ENCODE measurements at places on chromosomes 13 and 19.

DNA sequence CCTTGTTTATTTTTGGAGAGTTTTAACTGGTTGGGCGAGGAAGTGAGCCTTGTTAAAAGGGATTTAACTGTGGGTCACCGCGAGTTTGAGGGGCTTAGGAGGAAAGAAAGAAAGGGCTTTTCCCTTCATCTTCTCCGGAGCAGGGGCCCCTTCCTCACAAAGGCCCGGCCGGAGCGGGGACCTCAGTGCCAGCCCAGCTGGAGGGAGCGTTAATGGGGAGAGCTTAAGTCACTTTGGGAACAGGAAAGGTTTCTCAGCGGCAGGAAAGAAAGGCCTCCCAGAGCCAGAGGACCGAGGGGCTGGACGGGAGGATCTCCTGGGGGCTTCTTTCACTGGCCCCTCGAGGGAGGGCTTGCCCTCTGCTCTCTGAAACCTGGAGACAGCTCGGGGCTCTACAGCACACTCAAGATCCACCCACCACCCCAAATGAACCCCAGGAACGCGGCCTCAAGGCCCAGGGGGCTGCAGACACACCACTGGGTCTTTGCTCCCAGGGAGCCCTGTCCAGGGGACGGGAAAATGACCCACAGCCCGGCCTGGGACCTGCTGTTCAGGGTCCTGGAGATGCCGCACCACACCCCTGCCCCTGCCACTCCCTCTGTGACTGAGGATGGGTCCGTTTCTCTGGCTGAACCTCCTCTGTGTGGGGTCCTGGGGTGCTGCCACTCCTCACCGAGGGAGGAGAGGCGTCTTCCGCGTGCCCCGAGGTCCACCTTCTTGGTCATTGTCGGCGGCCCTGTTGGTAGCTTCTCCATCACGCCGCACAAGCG, 128.3 kb downstream of the URI1 start:
- DNase-seq, result no peak

DNA sequence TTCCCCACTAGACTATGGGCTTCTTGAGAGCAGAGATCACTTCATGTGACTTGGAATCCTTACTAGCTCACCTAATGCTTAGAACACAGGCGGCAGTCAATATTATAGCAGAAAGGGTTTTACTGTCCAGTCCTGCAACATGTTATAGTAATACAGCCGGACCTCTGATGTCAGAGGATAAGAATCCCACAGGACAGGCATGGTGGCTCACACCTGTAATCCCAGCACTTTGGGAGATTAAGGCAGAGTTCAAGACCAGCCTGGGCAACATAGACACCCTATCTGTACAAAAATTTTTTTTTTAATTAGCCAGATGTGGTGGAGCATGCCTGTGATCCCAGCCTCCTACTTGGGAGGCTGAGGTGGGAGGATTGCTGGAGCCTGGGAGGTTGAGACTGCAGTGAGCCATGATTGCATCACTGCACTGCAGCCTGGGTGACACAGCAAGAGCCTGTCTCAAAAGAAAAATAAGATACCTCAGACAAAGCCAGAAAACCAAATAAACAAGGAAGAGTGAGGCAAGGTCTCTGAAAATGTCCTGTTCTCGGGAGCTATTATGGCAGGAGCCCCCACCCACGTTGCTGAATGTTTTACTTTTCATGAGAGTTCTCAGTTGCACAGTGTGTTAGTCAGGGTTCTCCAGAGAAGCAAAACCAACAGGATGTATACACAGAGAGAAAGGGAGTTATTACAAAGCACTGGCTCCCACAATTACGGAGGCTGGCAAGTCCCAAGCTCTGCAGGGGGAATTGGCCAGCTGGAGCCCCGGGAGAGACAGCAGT, 100.8 kb downstream of the UBL3 start:
- DNase-seq, result no peak

DNA sequence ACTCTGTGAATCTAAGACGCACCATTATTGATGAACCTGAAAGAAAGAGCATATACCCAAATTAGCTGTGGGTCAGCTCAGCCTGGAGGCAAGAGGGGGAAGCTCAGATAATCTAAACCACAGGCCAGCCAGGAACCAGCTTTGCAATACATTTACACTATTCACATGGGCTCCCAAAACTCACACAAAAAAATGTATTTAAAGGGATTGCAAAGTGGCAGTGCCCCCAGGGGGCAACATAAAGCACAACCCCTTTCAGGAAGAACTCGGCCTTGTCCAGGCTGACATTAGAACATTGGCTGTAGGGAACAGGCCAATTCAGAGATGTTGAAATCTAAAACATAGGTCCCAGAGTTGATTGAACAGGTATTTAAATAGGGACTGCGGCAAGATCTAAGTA, 3.2 kb upstream of the PROZ start:
- no peak for DNase-seq

DNA sequence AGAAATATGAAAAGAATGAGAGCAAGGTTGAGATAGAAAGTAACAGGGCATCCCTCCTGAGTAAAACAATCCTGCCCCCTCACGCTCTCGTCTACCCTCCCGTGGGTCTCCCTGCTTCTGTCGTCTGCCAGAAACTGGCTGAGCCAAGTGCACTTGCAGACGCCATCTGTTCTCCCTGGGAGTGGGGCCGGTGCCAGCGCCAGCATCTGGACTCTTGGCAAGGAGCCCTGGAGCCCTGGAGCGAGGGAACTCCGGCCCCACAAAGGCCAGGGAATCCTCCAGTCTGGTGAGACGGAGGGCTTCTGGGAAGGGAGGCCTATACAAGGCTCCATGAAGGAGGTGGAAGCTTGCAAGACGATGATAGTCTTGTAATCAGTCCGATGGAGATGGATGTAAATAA, 2.3 kb upstream of the TMEM91 start:
- DNase-seq, result no peak

- DNase-seq, result no peak
Observed at GRCh38 chr19:6164906-6165531, 29.6 kb downstream of the ACSBG2 start.

DNA sequence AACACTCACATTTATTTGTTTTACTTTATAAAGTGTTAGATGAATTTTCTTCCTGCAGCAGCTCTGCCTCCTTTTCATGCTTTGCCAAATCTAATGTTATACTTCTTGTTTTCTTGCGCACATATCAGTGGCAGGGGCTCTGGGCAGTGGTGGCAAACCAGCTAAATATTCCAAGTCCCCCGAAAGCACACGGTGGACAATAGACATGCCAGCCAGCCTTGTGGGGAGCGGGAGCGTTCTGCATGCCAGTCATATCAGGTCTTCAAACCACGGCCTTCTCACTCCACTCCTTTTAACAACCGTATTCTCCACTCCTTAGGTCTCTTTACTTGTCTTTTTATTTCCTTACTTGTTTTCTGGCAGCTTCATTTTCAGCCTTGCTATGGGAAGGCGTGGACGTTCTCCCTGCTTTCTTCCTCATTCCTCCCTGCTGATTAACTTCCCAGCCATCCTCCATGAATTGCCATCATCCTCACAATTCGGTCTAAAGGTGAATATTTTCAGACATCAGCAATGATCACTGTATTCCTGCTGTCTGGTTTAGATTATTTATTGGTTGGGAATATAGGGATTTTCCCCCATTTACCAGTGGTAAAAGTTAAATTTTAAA, 77.1 kb upstream of the WASF3 start:
- DNase-seq, result no peak

DNA sequence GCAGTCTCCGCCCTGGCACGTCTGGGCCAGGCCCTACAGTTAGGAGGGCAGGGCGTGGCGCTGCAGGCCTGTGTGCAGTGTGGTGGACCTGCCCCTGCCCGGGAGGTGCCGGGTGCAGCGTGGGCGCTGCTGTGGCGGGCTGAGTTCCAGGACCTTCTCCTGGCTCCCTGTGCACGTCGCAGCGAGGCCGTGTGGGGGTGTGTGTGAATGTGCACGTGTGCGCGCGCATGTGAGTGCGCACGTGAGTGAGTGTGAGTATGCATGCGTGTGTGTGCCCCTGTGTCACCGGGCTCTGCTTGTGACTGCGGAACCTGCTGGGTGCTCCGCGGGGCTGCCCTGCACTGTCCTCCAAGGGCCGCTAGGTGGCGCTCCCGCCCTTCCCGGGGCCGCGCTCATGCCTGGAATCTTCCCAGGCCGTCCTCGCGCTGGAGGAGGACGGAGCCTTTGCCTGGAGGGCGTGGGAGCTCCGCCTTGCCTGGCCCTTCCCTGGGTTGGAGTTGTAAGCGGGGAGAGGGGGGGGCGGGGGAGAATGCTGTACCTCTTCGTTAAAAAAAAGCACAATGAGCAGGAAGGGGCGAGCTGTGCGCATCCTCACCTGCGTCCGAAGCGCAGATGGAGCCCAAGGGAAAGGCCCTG, 79.3 kb downstream of the KDM4B start:
- DNase-seq, result peak; percentile 7

- DNase-seq, result no peak
Observed at GRCh38 chr13:51955816-51956603, 55.2 kb downstream of the ATP7B start.

DNA sequence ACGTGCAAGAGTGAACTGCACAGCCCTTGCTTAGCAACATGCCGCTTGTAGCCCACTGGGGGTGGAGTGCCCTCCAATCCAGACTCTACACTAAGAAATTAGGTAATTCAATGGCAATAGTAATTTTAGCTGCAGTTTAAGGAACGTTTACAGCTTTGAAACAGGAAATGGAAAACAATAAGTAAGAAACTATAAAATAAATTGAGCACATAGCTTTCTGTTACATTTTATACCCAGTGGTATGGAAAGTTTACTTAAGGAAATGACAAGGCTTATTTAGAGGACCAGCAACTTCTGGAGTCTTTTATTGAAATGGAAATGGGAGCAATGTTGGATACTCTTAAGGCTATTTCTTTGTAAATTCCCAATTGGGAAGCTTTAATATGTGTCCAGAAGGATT, 373.2 kb downstream of the KCNRG start:
- DNase-seq, result no peak
